ENCODE measurements at places on chromosomes 6 and 20.

- no peak for DNase-seq
Measured at GRCh38 chr6:88519301-88520016, 353.3 kb upstream of the CNR1 start.

GRCh38 chr6:144564202-144564601 lies 279.1 kb downstream of the UTRN start:
- DNase-seq: no peak

DNA sequence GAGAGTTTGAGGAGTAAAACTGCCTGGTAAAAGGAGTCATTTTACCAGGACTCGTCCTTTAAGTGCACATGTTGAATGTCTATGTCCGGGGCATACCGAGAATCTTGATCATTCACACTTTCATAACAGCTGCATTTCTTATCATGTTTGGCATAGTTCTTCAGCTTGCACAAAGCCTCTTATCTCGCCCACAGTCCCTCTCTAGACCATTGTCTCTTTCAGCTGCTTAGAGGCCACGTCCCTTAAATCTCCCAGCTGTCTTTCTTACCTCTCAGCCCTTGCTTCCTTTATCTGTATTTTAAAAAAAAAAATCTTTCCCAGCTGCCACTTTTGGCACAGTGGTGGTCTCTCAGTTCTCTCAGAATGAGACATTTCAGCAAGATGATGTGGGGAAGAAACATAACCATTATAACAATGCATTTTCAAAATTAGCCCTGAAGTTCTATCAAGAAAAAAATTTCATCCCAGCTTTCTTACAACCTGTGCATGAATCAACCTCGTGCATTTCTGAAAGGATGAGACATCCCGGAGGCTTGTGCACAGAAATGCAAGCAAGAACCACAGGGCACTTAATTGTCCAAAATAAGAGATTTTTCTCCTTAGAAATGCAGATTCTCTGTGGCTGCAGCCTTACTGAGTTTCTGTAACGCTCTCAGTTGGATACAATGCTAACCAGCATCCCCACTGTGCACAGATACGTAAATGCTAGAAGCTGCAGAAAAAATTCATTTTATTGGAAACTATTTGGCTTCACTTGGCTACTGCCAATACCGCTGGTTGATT lies 24.2 kb downstream of the RBM24 start:
- DNase-seq: no peak

DNA sequence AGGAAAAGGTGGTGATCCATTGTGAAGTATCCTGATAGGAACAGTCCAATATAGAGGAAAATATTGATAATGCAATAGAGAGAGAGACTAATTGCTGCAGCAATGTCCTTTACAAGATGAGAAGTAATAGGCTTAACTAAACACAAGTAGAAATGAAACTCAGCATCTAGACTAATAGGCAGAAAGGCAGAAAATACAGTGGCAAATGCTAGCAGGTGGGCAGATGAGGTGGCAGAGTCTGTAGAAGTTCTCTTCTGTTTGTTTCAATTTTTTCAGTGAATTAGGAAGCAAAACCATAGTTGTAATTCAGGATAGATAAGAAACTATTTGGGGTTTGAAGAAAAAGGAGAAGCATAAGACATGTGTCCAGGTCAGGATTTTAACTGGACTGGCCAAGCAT lies 236.7 kb upstream of the HS3ST5 start:
- no peak for DNase-seq
